ENCODE measurements at places on chromosomes 4 and X. TPM values are rescaled to one million over a fixed set of nuclear protein-coding genes. Genes with fewer than 3 reads are reported as not detected.
A peak's percentile ranks its signal among the peaks of the same experiment; 100 is the strongest.

- no peak overlapping the region for H3K27ac ChIP-seq
- H3K27me3 ChIP-seq = peaks cover 2% of the 10 kb centered on the region
- DNase-seq = no peak
- H3K4me1 ChIP-seq = no peaks in the 10 kb centered on the region
These were observed 176.5 kb downstream of the HS3ST1 start for GRCh38 chr4:11252149-11252548.

- no peaks in the 10 kb centered on the region for H3K27me3 ChIP-seq
- no peak overlapping the region for H3K27ac ChIP-seq
These were observed 4.7 kb downstream of the USP51 start for GRCh38 chrX:55484948-55485347.

DNA sequence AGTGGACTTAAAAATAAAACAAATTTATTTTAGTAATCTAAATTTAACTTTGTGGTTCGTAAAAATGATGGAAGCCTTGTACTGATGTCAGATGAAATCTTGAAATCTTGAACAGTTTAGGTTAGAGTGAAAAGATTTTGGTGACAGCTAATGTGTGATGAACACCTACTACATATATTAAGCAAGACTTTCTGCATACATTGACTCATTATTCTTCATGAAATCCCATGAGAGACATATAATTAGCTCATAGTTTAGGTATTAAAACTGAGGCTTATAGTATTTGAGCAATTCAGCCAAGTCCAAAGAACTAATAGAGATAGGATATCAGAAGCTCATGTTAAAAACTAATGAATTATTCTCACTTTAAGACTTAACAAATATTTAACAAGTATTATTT, 66.9 kb upstream of the PCDH7 start:
- H3K27ac ChIP-seq = no peak overlapping the region
- H3K27me3 ChIP-seq = no peaks in the 10 kb centered on the region
- no peak overlapping the region for H3K4me3 ChIP-seq
- H3K4me1 ChIP-seq = no peaks in the 10 kb centered on the region
- DNase-seq = no peak
- no peaks in the 10 kb centered on the region for H3K36me3 ChIP-seq

GRCh38 chrX:20414066-20414465, 147.4 kb upstream of the RPS6KA3 start:
- no peak for DNase-seq
- H3K36me3 ChIP-seq = no peaks in the 10 kb centered on the region
- H3K27ac ChIP-seq = no peak overlapping the region
- H3K4me1 ChIP-seq = no peaks in the 10 kb centered on the region
- no peak overlapping the region for H3K4me3 ChIP-seq

DNA sequence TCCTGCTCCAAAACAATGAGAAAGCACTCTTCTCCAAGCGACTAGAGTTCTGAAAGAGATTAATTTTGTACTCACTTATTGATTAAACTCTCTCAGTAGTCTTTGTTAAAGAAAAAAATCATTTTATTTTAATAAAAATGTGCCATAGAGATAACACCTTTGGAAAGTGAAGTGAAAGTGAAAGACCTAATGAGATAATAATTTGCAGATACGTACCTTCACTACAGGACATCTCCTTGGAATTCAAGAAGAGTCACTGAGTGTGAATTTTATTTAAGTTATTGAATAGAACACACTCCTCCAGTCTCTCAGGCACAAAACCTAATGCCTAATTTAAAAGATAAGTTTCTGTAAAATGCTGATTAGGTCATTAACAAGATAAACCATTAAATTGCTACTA, 1070.6 kb upstream of the GRID2 start:
- no peak overlapping the region for H3K4me3 ChIP-seq
- H3K27ac ChIP-seq = no peak overlapping the region
- DNase-seq = no peak
- no peaks in the 10 kb centered on the region for H3K4me1 ChIP-seq
- H3K36me3 ChIP-seq = no peaks in the 10 kb centered on the region

- H3K36me3 ChIP-seq = peaks cover 6% of the 10 kb centered on the region
- peak overlapping the region; percentile 78 for H3K27ac ChIP-seq
- no peaks in the 10 kb centered on the region for H3K27me3 ChIP-seq
These were observed 113.9 kb downstream of the NYX start for GRCh38 chrX:41561045-41561444.

GRCh38 chr4:6893449-6894085, 16.1 kb upstream of the TBC1D14 start:
- H3K36me3 ChIP-seq = no peaks in the 10 kb centered on the region
- H3K27me3 ChIP-seq = no peaks in the 10 kb centered on the region
- peaks cover 34% of the 10 kb centered on the region for H3K4me1 ChIP-seq
- no peak overlapping the region for H3K4me3 ChIP-seq
- DNase-seq = no peak

DNA sequence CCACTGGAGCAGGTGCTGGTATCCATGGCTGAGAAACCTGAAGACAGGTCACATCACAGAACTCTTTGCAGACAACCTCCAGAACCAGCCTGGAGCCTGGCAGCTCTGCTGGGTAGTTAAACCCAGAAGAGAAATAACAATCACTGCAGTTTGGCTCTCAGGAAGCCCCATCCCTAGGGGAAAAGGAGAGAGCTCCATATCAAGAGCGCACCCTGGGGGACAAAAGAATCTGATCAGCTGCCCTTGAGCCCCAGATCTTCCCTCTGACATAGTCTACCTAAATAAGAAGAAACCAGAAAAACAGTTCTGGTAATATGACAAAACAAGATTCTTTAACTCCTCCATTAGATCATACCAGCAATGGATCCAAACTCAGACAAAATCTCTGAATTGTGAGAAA, 823.2 kb upstream of the FRG1 start:
- peaks cover 5% of the 10 kb centered on the region for H3K36me3 ChIP-seq
- H3K4me3 ChIP-seq = no peak overlapping the region
- peaks cover 3% of the 10 kb centered on the region for H3K4me1 ChIP-seq
- H3K27me3 ChIP-seq = no peaks in the 10 kb centered on the region
- DNase-seq = no peak

GRCh38 chr4:548976-549375, 27.1 kb downstream of the TMEM271 start:
- no peaks in the 10 kb centered on the region for H3K36me3 ChIP-seq
- H3K4me1 ChIP-seq = no peaks in the 10 kb centered on the region
- no peak overlapping the region for H3K27ac ChIP-seq
- no peak for DNase-seq

- no peak overlapping the region for H3K27ac ChIP-seq
- peaks cover 1% of the 10 kb centered on the region for H3K36me3 ChIP-seq
- H3K4me1 ChIP-seq = no peaks in the 10 kb centered on the region
- H3K4me3 ChIP-seq = no peak overlapping the region
- peaks cover 12% of the 10 kb centered on the region for H3K27me3 ChIP-seq
These were observed 52.6 kb downstream of the ZFYVE28 start for GRCh38 chr4:2365913-2366210.

DNA sequence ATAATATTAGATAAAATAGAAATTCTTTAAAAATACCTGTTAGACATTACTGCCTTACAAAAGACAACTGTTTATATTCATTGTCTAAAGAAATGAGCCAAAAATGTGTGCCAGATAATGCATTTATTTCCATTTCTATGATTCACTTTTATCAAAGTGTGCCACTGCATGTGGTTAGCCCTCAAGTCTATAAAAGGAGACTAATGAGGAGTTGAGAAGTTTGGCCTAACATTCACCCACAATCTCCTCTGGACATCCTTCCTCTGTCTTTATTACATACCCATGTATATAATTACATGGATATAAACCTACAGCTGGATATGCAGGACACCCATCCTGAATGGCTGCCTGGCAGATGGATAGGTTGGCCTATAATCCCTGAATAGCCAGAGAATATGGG, 42.6 kb upstream of the PDE5A start:
- H3K4me3 ChIP-seq = no peak overlapping the region
- no peaks in the 10 kb centered on the region for H3K27me3 ChIP-seq
- no peaks in the 10 kb centered on the region for H3K36me3 ChIP-seq
- H3K4me1 ChIP-seq = no peaks in the 10 kb centered on the region

GRCh38 chr4:53195815-53196661, 169.8 kb downstream of the SCFD2 start:
- H3K27me3 ChIP-seq = no peaks in the 10 kb centered on the region
- no peaks in the 10 kb centered on the region for H3K36me3 ChIP-seq
- H3K4me3 ChIP-seq = peak overlapping the region; percentile 21
- peak overlapping the region; percentile 54 for H3K27ac ChIP-seq
- no peak for DNase-seq
- H3K4me1 ChIP-seq = peaks cover 20% of the 10 kb centered on the region

DNA sequence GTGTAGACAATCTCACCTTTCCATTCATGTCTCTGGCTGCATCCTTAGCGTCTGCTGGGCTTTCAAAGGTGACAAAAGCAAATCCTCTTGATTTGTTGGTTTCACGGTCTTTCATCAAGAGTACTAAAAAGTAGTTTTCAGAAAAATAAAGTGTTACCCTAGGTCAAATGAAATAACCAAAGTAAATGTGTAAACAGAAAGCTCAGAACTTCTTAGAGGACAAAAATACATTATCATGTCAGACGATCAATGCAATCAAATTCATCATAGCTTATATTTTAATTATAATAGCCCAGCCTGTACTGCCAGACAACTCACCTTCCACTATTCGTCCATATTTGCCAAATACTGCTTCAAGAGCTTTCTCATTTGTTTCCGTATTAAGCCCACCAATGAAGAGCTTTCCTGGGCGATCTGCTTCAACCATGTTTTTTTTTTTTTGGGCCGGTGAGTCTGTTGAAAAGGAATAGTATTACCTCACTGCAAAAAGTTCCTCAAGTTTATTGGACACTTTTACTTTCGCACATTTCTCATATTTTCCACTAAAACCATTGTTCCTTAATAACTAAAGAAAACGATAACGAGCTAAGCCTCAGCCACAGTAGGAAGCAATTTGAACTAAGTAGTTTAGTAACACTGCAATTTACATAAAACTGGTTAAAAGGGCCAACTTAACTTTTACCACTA, 1.4 kb downstream of the RBMX start:
- H3K4me1 ChIP-seq = peaks cover 17% of the 10 kb centered on the region
- no peaks in the 10 kb centered on the region for H3K27me3 ChIP-seq
- H3K36me3 ChIP-seq = peaks cover 7% of the 10 kb centered on the region
- H3K4me3 ChIP-seq = peak overlapping the region; percentile 90
- no peak for DNase-seq

- no peak overlapping the region for H3K4me3 ChIP-seq
- DNase-seq = no peak
- H3K27me3 ChIP-seq = peaks cover 7% of the 10 kb centered on the region
- H3K27ac ChIP-seq = no peak overlapping the region
- H3K4me1 ChIP-seq = peaks cover 14% of the 10 kb centered on the region
- H3K36me3 ChIP-seq = no peaks in the 10 kb centered on the region
These were observed 196.4 kb upstream of the DDX53 start for GRCh38 chrX:22803353-22803752.

- no peaks in the 10 kb centered on the region for H3K36me3 ChIP-seq
- no peak for DNase-seq
- H3K27ac ChIP-seq = no peak overlapping the region
- no peaks in the 10 kb centered on the region for H3K4me1 ChIP-seq
- peaks cover 9% of the 10 kb centered on the region for H3K27me3 ChIP-seq
- no peak overlapping the region for H3K4me3 ChIP-seq
These were observed 22.0 kb downstream of the FAM133A start for GRCh38 chrX:93695981-93696380.

DNA sequence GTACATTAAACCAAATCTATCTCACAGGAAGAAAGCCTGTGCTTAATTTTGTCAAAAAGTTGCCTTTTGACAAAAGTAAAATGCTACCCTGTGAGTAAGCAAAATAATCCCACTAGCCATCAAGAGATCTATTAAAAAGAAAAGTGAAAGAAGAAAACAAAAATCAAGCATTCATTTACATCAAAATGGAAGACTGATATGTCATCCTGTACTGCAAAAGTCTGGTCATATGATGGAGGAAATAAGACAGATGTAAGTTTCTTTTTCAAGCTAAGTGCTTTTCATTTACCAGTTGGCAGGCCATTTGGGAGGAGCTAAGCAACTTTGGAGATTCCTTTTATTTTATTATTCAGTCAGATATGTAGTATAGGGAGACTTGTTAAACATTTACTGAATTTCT, 387.4 kb downstream of the SPOCK3 start:
- H3K27ac ChIP-seq = no peak overlapping the region
- DNase-seq = no peak
- H3K36me3 ChIP-seq = no peaks in the 10 kb centered on the region
- H3K4me3 ChIP-seq = no peak overlapping the region

DNA sequence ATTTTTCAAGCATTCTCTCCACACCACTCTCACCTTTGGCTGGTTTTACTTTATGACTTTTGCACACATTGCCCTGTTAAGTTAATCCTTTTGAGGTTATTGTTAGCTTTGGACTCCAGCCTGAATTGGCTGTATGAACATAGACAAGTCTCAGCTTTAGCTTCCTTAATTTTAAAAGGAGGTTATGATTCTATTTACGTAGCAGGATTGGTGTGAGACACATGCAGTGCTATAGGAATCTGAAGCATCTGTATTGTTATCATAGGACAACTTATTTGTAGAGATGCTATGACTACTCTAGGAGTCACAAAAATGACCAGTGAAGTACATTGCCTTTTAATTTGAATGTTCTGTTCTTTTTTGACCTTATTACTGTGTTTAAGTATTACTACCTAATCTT, 15.7 kb downstream of the PGAM4 start:
- no peaks in the 10 kb centered on the region for H3K36me3 ChIP-seq
- H3K27me3 ChIP-seq = no peaks in the 10 kb centered on the region
- peak overlapping the region; percentile 19 for H3K27ac ChIP-seq
- H3K4me1 ChIP-seq = peaks cover 11% of the 10 kb centered on the region

DNA sequence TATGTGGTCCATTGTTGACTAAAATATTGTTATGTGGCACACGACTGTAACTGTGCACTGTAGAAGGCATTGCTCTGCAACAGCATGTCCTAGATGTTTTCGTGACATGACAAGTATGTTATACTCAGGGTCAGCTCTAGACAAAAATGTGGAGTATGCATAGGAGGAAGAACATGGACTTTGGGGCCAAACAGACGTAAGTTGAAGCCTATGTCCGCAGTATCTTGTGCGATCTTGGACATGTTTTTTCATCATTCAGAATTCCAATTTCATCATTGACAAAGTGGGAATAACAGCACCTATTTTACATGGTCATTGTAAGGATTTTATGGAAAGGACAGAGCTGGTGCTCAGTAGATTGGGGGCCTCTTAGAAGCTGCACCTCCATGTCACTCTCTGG, 27.7 kb upstream of the PROM1 start:
- no peak overlapping the region for H3K27ac ChIP-seq
- no peak overlapping the region for H3K4me3 ChIP-seq
- no peak for DNase-seq
- H3K36me3 ChIP-seq = no peaks in the 10 kb centered on the region
- peaks cover 55% of the 10 kb centered on the region for H3K27me3 ChIP-seq

MAGT1 gene
- total RNA-seq = 66.6 TPM

TLR3 gene
- total RNA-seq = 7.9 TPM

ZNF185 gene
- total RNA-seq = 13.7 TPM

SRPK3 gene
- 0.18 TPM for total RNA-seq

SULT1E1 gene
- total RNA-seq = 1.9 TPM

FAAH2 gene
- total RNA-seq = 1.2 TPM

BMPR1B gene
- total RNA-seq = 7.8 TPM

ZNF280C gene
- 5.6 TPM for total RNA-seq

ARHGEF38 gene
- not detected for total RNA-seq

Measured in chondrocyte (in vitro differentiated cells).